Suppressor macrophage treated with lipopolysaccharide for 1 hour (primary cell): ENCODE measurements at places on chromosomes 16 and 17.

- DNase-seq: peak; percentile 83
Measured at GRCh38 chr16:10509534-10510025, 70.8 kb downstream of the EMP2 start.

- no peak for DNase-seq
Measured at GRCh38 chr17:72121164-72122009, 567 bp downstream of the SOX9 start.

DNA sequence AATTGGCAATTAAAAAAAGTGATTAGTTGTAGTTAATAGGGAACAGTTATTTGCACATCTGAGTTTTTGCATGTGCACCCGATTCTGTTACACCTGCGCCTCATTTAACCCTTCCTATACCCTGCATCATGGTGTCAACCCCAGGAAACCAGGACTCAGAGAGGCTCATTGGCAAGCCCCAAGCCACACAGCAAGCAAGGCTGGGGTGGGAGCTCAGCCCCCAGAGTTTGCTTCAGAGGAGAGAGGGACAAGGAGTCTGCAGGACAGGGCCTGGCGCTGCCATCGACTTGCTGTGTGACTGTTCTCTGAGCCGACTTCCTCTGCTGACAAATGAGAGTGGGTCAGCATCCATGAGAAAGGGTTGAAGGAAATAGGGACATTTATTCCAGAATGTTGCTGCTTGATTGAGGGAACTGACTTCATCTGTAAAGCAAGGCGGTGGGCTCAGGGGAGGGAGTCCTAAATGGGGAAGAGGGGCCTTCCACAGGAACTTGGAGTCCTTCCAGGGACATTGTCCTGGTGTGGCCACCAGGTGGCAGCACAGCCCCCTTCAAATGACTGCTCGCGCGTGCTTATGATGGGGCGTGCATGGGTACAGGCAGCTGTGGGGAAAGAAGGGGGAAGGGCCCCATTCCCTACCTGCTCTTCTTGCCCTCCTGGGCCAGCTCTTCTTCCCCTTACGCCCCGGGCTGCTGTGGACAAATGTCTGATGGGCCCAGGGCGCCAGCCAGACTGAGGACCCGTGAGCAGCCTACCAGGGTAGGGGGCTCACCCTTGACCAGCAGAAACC lies 51.6 kb downstream of the NT5M start:
- peak; percentile 91 for DNase-seq

GRCh38 chr17:13587487-13588338 lies 14.0 kb downstream of the HS3ST3A1 start:
- DNase-seq: no peak

DNA sequence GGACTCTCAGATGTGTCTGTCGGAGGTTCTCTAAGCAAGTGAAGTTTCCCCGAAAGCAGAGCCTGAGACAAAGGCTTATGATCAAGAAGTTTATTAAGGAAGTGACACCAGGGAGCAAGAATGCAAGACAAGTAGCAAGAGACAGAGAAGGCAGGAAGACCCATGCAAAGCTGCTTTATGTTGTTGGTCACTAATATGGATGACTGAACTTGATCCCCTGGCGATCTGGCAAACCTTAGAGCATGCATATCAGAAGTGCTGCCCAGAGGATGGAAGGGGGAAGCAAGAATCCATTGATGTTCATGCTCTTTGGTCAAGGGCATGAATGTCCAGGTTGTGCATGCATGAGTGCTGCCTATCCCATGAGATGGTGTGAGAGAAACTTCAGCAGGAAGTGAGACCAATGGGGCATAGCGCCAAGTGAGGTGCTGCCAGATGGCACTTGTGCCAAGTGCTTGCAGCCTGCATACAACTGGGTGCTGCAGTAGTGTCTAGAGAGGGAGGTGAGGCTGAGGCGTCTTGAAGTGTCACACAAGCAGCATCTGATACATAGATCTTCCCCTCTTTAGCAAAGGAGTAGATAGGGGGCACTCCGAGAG lies 176.5 kb downstream of the SALL1 start:
- no peak for DNase-seq

DNA sequence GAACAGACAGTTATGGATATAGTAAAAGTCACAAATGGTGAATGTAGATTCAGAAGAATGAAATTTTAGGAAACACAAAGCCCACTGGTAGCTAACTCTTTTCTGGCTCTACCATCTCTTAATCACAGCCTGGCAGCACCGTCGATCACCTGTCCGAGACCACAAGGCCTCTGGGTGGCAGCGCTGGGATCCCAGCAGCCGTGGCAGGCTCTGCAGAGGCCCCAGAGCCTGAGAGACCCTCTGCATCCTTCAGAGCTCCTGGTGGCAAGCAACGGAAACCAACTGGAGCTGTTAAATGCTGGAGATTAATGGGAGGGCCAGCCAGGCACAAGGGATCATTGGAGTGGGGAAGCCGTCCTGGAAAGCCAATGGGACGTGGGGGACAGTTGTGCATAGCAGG lies 26.3 kb downstream of the LAT start:
- no peak for DNase-seq

GRCh38 chr17:50926523-50926922 lies 60.4 kb upstream of the TOB1 start:
- no peak for DNase-seq

GRCh38 chr16:85853547-85854545 lies 45.1 kb upstream of the IRF8 start:
- DNase-seq: peak; percentile 77

- DNase-seq: no peak
Measured at GRCh38 chr17:7721612-7722011, 4.1 kb downstream of the DNAH2 start.

GRCh38 chr16:2043667-2044451 lies 3.8 kb downstream of the NTHL1 start:
- peak; percentile 91 for DNase-seq

GRCh38 chr16:90031931-90032673 lies 12.8 kb upstream of the DBNDD1 start:
- DNase-seq: peak; percentile 30

DNA sequence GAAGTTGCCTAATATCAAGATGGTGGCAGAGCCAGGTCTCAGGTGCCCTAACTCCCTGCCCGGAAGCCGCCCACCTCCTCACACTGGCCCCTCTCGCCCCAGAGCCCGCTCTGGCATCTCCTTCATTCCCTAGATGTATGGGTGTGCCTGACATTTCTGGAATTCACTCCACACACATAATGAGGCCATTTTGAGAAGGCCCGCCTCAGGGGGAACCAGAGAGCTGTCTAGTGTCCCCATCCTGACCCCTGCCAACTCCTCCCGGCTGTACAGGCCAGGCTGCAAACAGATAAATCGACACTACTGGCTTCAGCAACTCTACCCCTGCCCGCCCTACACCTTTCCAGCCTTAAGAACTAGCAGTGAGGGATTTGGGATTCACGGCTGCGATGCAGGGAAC lies 7.7 kb downstream of the WNT3 start:
- DNase-seq: no peak

GRCh38 chr17:65670667-65671371 lies 109.4 kb upstream of the AXIN2 start:
- no peak for DNase-seq
